ENCODE measurements at places on chromosomes 13 and 19.

GRCh38 chr19:40143612-40144011, 47.6 kb upstream of the MAP3K10 start:
- no peak for DNase-seq

DNA sequence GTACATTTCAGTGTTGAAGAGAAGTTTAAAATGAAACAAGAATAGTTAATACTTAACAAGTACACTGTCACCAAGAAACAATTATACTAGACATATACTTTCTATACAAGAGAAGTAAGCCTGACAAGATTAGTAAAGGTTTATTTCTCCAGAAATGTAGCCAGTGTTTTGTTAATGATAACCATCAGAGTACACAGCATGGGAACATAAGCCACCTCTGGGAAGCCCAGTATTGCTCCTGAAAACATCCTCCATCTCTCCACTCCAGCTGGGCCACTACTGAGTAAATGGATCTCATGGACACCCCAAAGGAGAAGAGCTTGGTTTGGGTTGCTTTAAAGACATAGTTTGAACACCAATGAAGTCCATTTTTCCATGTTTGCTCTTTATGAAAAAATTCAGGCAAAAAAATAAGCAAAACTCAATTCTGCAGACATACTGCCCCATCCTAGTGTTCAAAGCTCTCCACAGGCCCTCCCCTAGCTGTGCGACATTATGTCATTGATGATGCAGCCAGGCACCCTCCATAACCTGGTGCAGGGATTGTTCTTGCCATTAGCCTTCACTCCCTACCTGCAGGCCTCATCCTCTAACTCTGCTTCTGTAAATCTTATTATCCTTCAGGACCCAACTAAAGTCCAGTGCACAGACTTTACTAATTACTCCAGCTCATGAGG, 61.9 kb downstream of the LHFPL6 start:
- no peak for DNase-seq

GRCh38 chr19:39692166-39692565, 12.1 kb upstream of the LGALS14 start:
- no peak for DNase-seq

DNA sequence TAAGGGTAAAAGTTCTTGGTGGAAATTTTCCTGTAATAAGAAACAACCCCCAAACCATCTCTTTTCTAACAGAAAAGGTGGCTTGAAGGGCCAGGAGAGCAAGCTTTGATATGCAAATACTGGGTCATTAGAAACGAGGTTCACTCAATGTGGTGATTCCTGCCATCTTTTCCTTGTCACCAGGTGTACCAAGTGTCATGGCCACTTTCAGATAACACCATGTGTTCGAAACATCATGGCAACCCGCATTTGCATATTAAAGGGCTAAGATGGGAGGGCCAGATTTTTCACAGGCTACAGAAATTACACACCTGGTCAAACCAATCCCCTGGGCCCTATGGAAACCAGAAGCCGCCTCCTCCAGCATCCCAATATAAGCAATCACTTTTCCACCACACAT, 15.3 kb downstream of the LGALS16 start:
- no peak for DNase-seq

DNA sequence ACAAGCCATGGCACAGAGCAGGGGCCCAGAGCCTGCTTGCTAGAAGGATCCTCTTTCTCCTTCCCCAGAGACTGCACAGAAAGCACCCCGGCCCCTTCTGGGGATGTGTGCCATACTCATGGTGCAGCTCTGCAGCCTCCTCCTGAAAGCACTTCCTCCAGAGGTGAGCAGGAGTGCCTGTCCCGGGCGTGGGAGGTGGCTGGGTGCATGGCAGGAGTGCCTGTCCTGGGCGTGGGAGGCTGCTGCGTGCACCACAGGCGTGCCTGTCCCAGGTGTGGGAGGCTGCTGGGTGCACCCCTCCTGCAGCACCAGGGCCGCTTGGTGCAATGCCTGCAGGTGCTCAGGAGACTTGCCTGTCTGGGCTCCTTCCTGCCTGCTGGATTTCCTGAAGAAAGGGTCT, 913.3 kb downstream of the UQCRFS1 start:
- DNase-seq: no peak

- DNase-seq: peak; percentile 58
Measured at GRCh38 chr19:14582894-14583340, at the start of gene CLEC17A. CLEC17A (plus strand) TSS chr19:14583084; CDS start chr19:14583161, 77 bp downstream.

DNA sequence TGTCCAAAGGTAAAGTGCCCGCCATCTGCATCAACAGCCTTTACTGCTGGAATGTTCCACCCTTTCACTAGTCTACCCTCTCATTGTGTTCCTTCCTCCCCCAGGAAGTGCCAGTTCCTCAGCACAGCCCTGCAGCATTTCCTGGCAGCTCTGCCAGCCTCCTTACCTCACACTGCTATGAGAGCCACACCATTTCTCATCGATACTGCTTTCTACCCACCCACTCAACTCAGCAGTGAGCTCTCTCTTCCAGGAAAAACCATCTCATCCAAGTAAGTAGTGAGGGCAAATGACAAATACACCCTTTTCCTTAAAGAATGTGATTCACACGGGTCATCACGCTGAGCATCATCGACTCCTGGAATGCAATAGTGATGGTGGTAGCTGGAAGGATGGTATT, 19.8 kb downstream of the UQCRFS1 start:
- DNase-seq: no peak

DNA sequence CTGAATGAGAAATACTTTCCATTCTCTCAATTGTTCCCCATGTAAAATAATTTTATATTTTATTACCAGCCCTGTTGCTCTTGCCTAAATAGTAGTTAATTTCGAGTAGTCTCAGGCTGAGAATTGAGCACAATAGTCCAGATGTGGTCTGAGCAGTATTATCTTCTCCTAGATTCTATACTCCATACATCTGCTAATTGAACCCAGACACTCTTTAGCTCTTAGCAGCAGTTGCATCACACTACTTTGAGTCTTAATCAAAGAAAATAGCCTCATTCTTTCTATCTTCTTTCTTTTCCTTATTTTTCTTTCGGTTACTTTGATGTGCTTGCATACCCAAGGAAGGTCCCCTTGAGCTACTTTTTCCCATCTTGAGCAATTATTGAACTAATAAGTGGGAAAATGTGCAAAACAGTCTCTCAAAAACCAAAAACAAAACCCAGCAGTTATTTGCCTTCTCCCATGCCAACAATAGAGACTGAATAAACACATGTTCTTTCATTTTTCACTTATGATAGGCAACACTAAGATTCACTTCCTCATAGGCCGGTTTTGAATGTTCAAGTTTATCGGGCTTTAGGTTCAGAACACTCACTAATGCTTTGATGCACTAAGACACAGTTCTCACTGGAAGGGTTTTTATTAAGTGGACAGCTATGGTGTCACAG, 204.5 kb downstream of the POU4F1 start:
- peak; percentile 41 for DNase-seq

- DNase-seq: no peak
Measured at GRCh38 chr13:33649212-33649878, 168.6 kb upstream of the RFC3 start.

GRCh38 chr13:100566543-100566942, 22.0 kb downstream of the GGACT start:
- DNase-seq: no peak

- DNase-seq: no peak
Measured at GRCh38 chr13:105144020-105144419, 1391.4 kb downstream of the EFNB2 start.

GRCh38 chr13:83221813-83222241, 660.4 kb downstream of the SLITRK1 start:
- DNase-seq: no peak

DNA sequence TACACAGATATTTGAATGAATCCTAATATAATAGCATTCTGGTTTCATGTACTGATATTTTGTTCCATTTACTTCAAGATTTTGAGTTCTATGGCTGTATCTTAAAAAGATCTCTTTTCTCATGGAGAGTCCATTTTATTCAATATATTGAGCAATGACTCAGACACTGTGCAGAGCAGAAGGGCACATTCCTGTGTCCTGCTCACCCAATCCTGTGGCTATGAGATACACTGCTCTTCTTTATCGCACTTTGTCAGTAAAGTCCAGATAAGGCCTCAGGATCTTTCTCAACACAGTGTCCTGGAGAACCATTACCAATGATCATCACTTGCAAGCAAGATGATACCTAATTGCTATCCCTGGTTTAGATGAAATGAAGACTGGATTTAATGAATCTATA, 155.0 kb downstream of the CYSLTR2 start:
- DNase-seq: no peak

GRCh38 chr19:35992907-35993765, 1.9 kb upstream of the SDHAF1 start:
- DNase-seq: peak; percentile 68

GRCh38 chr13:51235186-51235585, 13.0 kb downstream of the FAM124A start:
- DNase-seq: no peak

DNA sequence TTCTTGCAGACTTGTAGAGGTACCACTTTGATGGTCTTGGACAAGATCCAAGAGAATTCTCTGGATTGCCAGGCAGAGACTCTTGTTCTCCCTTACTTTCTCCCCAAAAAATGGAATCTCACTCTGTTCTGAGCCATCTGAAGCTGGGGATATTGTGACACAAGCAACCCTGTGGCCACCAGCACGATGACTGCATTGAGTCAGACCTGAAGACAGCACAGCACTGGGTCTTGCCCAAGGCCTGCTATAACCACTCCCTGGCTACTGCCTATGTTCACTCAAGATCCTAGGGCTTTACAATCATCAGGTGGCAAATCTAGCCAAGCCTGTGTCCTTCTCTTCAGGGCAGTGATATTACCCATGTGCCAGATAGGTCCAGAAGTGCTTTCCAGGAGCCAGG, 202.5 kb upstream of the SERP2 start:
- no peak for DNase-seq

DNA sequence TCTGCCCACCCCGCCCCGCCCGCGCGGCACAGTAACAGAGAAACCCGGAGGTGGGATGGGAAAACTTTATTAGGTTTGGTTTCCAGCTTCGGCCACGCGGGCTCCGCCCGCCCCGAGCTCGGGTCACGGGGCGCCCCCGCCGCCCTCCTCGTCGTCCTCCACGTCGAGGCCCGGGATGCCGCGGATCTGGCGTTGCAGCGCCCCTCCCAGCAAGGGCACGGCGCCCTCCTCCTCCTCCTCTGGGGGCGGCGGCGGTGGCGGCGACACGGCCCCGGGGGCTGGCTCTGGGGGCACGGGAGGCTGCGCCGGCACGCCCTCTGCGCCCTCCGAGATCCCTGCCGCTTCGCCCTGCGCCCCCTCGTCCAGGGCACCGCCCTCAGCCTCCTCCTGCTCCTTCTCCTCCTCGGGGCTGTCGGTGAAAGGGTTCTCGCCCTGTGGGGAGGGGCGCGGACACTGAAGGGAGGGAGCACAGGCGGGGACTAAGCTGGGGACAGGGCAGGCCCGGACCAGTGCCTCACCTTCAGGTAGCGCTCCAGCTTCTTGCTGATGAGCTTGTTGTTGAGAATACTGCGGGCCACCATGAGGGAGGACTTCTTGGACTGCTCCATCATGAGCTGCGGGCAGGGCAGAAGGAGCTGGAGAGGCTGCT, 536 bp upstream of the AKAP8 start:
- peak; percentile 71 for DNase-seq

DNA sequence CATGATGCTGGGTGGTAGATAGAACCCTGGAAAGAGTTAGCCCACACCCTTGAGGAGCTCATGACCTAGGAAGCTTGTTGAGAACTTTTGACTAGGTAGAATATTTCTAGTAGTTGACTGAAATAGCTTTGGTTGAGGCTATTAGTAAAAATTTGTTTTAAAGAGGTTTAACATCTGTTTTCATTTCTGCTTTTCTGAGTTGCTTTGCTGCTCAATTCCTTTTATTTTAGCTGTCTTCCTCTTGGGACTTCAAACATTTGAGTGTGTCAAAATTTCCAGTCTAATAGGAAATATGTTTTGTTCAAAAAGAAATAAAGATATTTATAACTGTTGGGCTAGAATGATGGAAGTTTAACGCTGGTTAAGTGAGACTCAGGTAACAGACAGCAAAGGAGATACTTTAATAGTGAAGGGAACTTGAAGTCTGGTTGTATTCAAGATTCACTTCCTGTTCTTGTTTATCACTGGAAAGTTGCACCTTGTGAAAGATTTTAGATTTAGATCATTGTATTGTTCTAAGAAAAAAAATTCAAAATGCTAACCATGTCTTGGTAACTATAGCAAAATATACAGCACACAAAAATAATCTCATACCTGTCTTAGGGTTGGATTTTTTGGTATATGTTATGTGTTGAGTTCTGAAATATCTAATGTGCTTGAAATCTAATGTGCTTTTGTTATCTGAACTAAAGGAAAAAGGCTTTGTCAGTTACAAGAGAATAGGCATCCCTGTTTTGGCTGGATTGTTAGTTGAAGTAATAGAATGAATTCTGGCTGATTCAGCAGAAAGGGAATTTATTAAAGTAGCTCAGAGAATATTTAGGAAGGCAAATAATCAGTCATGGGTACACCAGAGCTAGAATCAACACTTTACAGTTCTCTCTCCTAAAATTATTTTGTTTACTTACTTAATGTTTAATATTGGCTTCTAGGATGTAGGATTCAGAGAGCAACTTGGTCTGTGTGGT, 24.4 kb upstream of the GPR18 start:
- DNase-seq: no peak

All from GM13977 (cell line).